ENCODE measurements at places on chromosomes 7 and 10.
A peak's percentile ranks its signal among the peaks of the same experiment; 100 is the strongest.

- DNase-seq: no peak
These were observed 20.5 kb upstream of the ASB15 start for GRCh38 chr7:123581162-123581459.

GRCh38 chr7:144812379-144813283, 23.2 kb downstream of the TPK1 start:
- DNase-seq: peak; percentile 74

DNA sequence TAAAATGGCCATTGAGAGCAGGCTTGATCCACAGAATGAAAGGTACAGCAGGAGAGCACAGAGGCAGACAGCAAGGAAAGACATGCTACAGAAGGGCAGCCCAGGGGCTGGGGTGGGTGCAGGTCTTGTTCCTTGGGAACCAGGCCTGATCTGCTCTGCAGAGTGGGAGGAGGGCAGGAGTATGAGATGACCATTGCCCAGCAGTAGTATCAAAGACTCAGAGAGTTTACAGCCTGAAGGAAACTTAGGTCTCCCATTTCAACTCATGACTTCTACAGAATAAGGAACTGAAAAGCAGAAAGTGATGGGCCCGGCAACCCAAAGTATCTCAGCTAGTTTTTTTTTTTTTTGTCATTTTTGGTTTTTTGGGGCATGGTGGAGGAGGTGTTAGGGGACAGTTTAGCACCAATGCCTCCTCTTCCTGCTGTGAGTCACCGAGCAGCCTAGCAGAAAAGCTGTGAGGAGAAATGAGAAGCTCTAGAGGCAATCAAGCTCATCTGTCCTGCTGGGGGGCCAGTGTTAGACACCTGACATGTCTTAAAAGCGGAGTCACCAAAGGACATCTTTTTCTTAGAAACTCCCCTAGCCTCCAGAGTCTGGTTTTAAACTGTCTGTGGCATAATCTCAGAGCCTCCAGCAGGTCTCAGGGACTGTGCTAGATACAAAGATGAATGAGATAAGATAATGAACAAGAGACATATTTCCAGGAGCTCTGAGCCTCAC, 34.3 kb upstream of the HERPUD2 start:
- DNase-seq: peak; percentile 22

DNA sequence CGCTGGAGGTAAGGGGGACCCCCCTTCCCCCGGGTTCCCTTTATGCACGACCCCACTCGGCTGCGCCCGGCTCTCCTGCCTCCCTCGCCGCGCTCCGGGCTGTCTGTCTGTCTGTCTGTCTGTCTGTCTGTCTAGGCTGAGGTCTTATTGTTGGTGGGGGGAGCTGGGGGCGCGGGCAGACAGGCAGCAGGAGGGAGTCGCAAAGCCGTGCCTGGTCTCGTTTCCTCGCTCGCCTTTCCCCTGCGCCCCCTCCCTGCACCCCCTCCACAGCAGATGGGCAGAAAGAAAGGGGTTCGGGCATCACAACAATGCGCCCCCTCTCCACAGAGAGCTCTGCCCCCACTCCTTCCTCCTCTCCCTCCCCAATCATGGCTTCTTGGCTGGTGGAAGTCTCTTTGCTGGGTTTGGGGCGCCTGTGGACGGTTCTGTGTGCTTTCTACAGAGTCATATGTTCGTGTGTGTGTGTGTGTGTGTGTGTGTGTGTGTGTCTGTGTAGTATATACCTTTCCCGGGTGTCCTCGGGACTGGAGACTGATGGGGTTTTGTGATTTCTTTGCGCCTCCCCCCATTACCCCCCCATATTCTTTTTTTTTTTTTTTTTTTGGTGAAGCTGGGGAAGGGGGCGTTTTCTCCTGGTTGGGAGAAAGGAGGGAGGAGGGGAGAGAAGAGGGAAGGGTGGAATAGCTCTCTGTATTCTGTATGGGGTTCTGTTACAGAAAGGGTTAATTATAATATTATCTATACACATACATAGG, 1.9 kb downstream of the AUTS2 start:
- DNase-seq: no peak

DNA sequence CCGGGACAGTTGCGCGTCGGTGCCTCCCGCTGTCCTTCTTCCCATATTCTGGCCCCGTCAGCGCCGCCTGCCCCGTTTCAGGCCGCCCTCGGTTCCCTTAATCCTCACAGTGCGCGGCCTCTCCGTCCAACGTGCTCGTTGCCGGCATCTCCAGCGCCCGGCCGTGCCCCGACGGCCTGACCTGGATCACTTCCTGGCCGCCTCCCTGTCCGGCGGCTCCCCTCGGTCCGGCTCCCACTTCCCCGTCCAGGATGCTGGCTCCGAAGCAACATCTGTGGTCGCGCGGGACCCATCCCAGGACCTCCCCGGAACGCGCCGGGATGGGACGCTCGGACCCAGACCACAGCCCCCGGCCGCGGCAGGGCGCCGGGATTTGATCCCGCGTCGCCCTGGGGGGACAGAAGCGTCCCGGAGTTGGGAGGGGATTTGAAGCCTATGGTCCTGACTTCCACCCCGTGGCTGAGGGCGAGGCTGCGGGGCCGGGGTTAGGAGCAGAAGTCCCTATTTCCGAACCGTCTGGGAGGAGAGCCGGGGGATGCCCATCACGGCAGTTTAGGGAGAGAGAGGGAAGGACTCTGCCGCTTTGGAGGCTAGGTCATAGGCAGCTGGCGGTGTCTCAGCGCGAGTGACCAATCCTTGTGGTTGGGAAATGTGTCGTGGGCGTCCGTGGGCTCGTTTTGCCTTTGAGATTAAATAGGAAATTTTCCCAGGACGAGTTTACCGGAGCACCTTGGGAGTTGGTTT, 53.8 kb downstream of the KCTD7 start:
- no peak for DNase-seq

- DNase-seq: no peak
These were observed 271.1 kb downstream of the ADARB2 start for GRCh38 chr10:1465993-1466764.

DNA sequence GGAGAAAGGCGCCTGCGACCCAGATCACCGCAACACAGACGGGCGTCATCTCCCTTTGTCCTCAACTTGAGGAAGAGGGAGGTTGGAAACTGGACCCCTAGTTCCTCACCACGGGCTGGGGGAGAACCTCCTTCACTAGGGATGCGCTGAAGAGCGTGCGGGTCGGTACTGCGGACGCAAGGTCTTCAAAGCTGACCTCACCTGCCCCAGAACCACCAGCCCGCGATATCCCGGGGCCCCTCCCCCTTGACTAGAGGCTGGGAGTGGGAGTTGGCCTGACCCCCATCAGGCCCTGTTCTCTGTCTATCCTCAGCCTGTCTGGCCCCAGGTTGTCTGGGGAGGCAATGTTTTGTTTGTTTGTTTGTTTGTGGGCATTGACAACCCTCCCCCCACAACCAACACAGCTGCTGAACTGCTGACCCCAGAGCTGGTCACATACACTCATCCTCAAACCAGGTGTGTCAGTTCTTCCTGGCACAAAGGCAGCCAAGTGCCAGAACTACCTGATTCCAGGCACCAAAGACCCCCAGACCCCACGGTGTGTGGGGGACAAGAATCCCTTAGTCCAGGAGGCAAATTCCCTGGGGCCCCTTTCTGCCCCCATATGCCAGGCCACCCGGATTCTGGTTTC, 2.9 kb downstream of the NPM3 start:
- DNase-seq: no peak

- no peak for DNase-seq
These were observed 103.9 kb upstream of the LEP start for GRCh38 chr7:128137181-128137580.

- no peak for DNase-seq
These were observed 6.5 kb downstream of the SGCE start for GRCh38 chr7:94649450-94649849.

GRCh38 chr10:47039562-47039913, 128.3 kb downstream of the PTPN20 start:
- no peak for DNase-seq

DNA sequence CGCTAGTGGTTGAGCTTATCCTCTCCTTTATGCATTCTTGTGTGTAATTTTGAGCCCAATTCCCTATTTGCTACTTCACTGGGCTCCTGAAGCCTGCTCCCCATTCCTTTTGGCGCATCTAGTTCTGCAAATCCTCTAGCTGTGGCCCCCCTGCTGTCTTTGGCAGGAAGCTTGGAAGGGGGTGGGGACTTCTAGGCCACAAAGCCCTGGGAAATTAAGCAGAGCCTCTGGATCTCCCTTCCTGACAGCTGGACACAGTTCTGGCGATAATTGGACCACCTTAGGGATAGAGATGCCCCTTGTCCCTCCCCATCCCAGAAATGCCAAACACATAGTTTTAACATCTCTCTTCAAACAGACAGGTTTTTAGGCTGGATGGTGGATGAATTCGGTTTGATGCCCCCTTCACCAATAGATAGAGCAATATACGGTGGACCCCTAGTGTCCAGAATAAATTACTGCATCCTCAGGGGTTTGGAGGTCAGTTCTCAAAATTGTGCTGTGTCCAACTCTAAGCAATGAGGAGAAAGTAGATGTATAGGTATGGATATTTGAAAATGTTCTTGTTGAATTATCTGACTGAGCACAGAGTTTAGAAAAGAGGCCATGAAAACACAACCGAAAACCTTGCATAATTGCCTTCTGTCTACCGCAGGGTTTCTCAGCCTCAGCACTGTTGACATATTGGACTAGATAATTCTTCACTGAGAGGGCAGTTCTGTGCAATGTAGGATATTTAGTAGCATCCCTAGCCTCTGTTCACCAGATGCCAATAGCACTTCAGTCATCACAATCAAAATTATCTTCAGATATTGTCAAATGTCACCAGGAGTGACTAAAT, 75.5 kb downstream of the PAPSS2 start:
- DNase-seq: no peak

- DNase-seq: no peak
These were observed 20.3 kb downstream of the GPNMB start for GRCh38 chr7:23266918-23267317.
